Astrocyte of the cerebellum (primary cell): ENCODE measurements at places on chromosomes 1 and 21.

DNA sequence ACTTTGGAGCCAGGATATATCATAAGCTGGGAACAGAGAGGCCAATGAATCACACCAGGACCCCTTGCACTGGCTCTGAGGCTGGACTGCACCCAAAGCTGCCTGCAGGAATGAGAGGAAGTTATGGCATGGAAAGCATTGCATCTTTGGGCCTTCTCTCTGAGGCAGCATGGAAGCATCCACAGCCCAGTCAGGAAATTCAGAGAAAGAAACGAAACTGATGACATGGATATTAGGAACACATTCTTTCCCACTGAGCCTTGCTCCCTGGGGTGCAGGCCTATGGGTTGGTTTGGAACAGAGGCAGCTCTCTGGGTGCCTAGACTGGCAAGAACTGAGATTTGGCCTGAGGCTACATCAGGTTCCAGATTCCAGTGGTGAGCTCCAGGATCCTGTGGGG, 98.6 kb downstream of the NGF start:
- no peak for DNase-seq

DNA sequence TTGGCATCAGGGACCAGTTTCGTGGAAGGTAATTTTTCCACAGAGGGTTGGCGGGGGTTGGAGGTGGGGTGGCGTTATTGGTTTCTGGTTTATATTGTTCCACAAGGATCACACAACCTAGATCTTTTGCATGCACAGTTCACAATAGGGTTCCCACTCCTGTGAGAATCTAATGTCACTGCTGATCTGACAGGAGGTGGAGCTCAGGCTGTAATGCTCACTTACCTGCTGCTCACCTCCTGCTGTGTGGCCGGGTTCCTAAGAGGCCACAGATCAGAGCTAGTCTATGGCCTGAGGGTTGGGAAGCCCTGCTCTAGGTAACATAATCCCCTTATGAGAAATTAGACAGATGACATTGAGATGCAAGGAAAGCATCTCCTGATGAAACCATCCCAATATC, 12.6 kb downstream of the GBP5 start:
- DNase-seq, result no peak

- DNase-seq, result no peak
These were observed 23.8 kb upstream of the LYPD8 start for GRCh38 chr1:248779350-248779749.

GRCh38 chr1:45051005-45051772, 39.1 kb downstream of the UROD start:
- no peak for DNase-seq

- DNase-seq, result peak; percentile 57
These were observed 567.6 kb downstream of the MRPL39 start for GRCh38 chr21:25039461-25040380.

- DNase-seq, result no peak
These were observed 60.0 kb downstream of the NRDC start for GRCh38 chr1:51818487-51818886.

- no peak for DNase-seq
These were observed 14.5 kb downstream of the CD247 start for GRCh38 chr1:167503626-167504466.

DNA sequence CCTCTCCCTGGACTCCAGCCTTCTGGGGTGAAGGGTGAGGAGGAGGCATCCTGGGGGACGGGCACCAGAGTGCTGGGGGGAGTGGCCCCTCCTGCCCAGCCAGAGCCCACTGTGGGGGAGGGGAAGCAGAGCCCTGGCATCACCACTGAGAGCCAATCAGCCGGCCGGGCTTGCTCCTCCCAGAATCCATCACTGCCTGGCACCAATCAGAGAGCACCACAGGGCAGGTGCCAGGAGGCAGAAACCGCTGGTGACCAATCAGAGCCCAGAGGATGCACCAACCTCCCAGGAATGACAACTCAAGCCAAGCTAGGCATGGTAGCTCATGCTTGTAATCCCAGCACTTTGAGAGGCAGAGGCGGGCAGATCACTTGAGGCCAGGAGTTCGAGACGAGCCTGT, 27.9 kb downstream of the CASZ1 start:
- DNase-seq, result no peak

DNA sequence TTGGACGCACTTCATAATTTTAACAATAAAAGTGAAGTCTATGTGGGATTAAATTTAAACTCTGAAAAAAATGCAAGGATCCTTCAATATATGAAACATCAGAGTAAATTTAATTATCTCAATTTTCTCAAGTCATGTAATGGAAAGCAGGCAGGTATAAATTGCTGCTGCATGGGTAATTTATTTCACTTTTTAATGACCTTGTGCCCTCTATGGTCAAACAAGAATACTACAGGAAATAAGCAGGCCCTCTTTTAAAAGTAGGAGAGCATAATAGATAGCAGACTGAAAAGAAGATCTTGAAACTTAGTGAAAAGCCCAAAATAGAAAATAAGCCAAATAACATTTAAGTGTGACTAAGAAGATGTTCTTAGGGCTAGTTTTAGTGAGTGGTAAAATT, 22.9 kb downstream of the BCAS2 start:
- DNase-seq, result no peak

GRCh38 chr1:222994511-222995235, 148.4 kb downstream of the TLR5 start:
- peak; percentile 84 for DNase-seq

DNA sequence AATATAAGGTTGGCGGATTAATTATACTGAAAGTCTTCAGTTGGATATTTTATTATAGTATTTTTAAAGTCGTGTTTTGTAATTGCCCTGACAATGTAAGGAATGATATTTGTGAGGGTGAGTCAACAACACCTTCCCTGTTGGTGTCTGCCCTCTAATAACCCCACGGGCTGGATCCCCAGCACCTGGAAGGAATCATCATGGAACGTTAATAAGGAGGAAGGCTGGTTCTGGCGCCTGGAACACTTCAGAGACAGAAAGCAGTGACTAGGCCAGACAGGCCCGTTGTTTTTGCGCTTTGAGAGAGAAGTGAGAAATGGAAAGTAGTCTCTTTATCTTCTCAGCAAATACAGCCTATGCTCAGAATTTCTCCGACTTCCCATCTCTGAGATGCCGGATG, 31.6 kb downstream of the TEX35 start:
- DNase-seq, result no peak

GRCh38 chr1:239250353-239251035, 135.9 kb upstream of the CHRM3 start:
- no peak for DNase-seq

DNA sequence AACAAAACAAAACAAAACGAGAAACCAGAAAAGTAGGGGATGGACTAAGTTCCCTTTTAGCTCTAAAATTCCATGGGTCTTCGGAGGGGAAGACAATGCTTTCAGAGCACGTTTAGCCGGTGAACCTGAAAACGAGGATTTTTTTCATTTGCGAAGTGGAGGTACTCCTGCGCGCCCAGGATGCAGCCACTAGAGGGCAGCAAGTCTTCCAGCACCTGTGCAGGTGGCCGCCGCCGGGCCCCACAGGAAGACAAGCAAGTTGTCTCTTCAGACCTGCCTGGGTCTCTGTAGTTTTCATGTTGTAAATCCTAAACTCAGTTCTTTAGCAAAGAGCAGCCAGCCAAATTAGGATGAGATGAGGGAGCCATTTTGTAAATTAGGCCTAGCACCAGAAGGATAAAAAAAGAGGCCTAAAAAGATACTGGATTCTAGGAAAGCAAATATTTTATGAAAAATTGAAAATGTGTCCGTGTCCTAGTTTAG, 17.7 kb upstream of the SNX27 start:
- no peak for DNase-seq

- DNase-seq, result no peak
These were observed 694 bp downstream of the ZBTB7B start for GRCh38 chr1:155003227-155003765.

DNA sequence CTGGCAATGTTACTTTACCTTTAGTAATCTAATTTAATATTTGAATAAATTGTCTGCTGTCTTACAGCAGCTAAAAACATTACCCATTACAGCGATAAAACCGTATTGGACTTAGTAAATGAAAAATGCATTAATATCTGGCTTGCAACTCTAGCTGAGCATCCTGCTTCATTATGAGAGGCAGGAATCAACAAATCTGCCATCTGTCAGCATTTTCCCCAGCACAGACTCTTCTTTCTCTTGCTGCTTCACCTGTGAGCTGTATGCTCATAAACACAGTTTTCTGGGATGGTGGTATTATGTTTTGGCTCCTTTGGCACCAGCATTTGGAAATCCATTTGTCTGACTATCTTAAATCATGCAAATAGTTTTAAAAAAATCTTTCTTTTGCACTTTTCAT, 487.1 kb downstream of the KCNT2 start:
- no peak for DNase-seq

- DNase-seq, result no peak
These were observed 124.2 kb downstream of the LIPI start for GRCh38 chr21:14086553-14086952.

DNA sequence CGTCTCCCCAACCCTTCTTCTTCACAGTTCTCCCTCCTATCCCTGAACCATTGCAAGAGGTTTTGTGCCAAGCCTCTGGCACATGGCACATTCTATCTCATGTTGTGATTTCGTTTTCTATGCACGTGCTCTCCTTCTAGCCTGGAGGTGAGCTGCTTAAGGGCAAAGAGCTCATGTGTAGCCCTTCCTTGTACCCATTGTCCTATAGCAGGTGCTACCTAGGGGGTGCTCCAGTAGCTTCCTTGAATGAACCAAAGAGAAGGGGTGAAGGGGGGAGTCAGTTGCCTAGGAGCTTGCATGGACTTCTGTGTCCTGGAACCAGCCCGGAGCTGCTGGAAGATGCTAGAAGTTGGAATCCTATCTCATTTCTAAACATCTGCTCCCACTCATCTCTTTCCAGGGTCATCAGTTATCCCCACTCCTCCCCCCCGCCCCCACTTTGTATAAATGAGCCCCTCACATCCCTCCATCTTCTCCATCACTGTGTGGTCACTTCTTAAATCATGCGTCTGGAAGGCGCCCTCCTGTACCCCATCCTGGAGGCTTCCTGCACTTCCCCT, 535 bp upstream of the DISC1 start:
- DNase-seq, result no peak

GRCh38 chr1:34770891-34771504, 10.0 kb upstream of the GJB3 start:
- DNase-seq, result no peak

- no peak for DNase-seq
These were observed 27.3 kb upstream of the ZNF496 start for GRCh38 chr1:247358920-247359319.

DNA sequence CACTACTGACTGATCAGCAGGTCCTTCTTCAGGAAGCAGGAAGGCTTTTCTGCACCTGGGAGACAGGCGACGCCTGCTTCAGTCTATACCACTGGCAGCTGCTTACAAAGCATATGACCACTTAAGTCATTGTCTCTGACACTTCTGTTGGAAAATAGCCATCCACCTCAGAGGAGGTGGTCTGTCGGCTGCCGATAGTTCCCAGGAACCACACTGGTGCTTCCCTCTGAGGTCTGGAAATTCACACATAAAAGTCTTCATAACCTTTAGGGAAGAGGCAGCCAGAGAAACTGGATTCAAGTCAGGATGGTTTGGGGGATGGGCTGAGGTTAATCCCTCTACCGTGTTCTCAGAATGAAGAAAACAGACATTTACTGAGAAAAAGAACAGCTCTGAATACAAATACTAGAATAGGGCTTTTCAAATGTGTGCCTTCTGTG, 15.6 kb upstream of the SRP9 start:
- no peak for DNase-seq

- DNase-seq, result no peak
These were observed 21.1 kb downstream of the NCF2 start for GRCh38 chr1:183569141-183569540.

GRCh38 chr21:45554477-45555175, 12.4 kb upstream of the SLC19A1 start:
- no peak for DNase-seq

DNA sequence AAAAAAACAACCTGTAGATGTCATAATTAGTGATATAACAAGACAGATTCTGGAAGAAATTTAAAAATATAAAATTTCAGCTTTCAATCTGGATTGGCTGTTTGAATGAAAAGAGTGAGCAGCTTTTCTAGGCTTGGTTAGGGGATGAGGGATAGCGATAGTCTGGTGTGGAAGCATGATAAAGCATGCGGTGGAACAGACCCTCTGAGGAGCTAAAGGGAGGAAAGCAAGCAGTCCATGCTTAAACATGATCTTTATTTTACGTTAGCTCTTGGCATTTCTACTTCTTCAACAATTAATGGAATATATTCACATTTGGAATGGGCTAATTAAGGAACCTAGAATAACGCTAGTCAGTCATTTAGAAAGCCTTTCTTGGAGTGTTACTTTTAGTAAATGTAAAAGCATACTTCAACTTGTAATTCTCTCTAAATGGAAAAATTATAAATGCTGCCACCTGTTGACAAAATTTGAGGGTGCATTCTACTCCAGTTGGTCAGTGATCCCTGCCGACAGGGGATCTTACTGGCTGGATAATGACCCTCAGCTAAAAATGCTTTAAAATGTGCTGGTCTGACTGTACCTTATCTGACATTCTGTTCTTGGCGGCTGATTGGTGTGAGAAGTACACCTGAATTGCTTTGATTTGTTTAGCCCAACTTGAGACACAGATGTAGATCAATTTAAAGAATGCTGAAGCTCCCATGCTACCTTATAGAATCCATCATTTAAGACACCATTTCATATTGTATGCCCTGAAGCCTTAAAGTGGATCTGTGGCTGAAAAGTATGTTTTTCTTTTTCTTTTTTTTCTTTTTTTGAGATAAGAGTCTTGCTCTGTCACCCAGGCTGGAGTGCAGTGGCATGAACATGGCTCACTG, 61.2 kb downstream of the AK4 start:
- peak; percentile 31 for DNase-seq

DNA sequence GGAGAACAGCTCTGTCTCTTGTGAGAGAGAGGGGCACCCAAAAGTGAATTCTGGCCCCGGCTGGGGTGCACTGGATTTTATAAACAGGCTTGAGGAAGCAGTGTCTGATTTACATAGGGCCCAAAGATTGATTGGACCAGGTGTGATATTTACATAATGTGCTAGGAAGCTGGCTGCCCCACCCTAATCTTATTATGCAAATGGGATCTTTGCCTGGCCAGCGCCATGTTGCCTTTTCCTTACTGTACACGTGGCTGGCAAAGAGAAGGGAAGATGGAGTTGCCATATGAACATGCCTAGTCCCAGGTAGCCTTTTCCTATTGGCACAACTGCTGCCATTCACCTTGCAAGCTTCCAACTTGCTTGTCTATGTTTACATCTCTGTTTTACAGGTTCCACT, 29.0 kb upstream of the CFHR4 start:
- no peak for DNase-seq

- no peak for DNase-seq
These were observed 42.0 kb downstream of the TBCE start for GRCh38 chr1:235409042-235409820.

- DNase-seq, result no peak
These were observed 6.9 kb downstream of the S100A12 start for GRCh38 chr1:153368495-153368894.

- no peak for DNase-seq
These were observed 55.1 kb downstream of the RGS13 start for GRCh38 chr1:192691041-192691440.

GRCh38 chr1:174982971-174983689, 16.6 kb upstream of the CACYBP start:
- DNase-seq, result no peak
